ENCODE measurements at places on chromosomes 6 and 20.

DNA sequence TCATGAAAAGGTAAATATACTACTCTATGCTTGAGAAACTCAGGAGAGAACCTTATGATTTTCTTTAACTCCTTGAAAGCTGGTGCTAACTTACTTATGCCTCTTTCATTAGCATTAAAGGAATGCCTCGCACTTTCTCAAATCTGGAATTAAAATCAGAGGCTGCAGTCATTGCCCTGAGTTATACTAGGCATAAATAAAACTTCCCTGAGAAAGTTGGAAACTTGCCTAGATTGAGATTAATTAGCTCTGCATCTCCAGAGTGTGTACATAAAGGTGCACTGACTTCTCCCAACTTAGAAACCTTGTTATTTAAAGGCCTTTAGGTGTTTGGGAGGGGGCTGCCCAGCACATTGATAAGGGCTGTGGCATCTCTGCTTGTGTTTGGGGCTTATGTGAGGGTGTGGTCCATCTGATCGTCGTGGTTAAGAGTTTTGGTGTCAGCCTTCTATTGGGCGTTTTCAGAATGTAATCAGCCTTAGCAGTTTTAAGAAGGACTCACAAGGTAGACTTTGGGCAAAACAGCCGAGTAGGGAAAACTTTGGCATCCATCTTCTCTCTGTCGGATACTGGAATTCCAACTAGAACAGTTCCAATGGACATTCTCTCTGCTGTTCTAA lies 32.1 kb upstream of the CCN6 start:
- DNase-seq = peak; percentile 41

DNA sequence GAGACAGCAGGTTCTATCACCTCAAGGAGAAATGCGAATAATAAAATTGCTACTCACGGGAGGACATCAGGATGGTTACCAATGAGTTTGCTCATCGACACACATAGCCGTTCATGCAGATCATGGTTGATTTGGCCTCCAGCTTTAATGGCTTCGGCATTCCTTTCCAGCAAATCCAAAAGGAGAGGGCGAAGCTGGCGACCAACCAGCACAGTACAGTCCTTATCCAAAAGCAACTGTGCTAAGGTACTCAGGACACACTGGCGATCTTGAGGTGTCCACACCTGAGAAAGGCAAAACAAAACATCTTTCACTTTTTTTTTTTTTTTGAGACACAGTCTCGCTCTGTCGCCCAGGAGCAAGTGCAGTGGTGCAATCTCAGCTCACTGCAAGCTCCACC lies 16.3 kb downstream of the MDN1 start:
- DNase-seq = no peak

DNA sequence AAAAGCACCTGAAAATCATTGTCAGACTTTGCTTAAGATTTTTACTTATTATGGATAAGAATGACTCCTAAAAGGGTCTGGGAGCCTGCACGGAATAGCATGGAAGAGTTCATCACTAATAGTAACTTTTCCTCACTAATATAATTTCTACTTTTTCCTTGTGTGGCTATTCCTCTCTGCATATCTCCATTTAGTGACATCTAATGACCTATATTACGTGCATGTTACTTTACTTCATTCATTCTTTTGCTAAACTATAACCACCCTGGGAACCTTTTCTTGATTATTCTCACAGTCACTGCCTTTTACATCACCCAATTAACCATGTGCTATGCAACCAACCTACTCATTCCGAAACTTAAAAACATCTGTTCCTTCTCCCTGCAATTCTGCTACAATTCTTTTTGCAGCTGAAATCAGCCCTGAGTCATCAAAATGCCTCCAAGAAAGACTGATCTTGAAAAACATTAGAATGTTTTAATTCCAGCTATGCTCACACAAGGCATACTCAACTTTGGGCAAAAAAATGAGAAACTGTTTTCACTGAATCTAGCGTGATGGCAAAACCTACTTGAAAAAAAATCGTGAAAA lies 313.3 kb downstream of the RNGTT start:
- no peak for DNase-seq

GRCh38 chr20:31906001-31906400 lies 35.6 kb downstream of the TTLL9 start:
- no peak for DNase-seq

GRCh38 chr20:51554538-51555165 lies 12.1 kb upstream of the NFATC2 start:
- DNase-seq = no peak

DNA sequence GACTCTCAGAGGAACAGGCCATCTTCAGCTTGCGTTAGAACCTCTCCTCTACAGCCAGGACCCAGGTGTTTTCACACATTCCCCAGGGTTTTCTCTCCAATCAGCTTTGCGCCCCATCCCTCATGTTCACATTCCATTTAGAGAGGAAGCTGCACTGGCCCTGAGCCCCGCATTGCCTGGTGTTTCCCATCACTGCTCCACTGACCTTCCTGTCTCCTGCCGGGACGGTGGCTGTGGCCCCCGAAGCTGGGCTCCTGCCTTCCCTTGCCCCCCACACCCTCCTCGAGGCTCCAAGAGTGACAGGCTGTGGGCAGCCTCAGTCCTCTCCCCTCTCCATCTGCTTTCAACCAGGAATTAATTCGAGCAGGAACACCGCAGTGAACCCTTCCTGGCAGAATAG lies 357.3 kb downstream of the THBS2 start:
- no peak for DNase-seq

DNA sequence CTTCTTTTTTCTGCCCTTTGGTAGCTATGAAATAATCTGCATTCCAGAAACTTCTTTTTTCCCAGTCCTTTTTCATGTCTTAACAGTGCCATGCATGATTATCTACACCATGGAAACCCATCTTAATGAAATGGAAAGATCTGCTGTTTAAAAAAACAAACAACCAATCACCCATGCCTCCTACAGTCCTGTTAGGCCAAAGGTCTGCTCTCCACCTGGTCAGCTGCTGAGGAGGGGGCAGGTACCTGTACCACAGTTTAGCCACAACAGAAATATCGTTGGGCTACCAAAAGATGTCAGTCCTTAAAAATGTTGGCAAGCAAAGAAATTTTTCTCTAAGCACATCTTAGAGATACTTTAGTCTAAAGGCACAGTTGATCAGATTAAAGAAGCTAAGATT lies 112.6 kb downstream of the SLC16A10 start:
- no peak for DNase-seq

GRCh38 chr20:48801197-48801596 lies 26.6 kb downstream of the PREX1 start:
- no peak for DNase-seq

DNA sequence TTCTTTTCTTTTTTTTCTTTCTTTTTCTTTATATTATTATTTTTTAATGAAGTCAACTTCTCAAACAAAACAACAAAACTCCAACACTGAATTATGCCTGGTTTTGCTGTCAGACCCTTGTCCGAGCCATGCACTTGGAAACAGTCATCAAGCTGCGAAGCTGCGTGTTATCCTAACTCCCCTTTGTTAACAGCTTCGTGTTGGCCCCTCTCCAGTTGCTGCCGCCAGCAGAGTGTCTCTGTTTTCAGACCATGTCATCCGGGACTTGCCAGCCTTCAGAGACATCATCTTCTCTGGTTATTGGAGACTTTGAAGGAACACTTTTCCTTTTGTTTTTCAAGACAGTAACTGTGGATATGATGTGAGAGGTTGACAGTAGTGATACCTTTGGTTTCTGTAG lies 83.1 kb downstream of the TRMT11 start:
- no peak for DNase-seq

GRCh38 chr6:30836431-30836866 lies 47.9 kb upstream of the DDR1 start:
- DNase-seq = no peak

DNA sequence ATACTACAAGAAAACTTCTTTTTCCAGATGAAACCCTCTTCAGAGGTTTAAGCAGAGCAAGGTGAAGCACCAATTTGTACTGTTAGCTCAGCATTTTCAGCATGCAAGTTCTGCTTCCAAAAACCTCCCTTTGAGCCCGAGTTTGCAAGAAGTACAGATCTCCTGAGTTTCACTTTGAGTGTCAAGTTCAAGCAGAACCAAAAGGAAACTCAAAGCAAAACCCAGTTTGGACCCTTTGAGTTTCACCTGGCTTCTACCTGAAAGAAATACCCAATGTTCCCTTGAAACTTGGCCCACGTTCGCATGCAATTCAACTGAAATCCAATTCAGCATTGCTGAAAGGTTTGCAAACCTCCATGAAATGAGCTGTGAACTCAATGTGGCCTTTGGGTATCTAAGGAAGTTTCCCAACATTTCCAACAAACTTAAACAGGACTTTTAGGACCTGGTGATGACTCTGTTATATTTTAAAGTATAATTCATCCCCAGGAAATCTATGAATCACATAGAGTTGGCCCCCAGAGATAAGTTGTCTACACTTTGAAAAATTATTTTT lies 62.9 kb upstream of the HBS1L start:
- no peak for DNase-seq

DNA sequence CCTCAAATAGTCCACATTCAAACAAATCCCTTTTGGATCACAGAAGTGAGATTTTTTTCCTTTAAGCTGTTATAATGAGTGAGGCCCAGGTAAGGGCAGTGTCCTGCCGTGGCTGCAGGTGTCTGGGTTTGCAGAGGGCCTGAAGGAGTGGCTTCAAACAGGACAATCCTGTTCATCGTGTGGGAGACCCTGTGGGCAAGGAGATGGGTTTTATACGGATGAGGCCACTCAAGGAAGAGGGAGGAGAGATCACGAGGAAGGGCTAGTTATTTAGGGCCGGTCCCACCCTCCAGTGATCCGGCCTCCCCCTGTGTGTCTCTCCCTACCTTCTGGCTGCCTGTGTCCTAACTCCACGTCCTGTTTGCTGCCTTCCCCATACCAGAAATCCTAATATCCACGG lies 33.8 kb downstream of the PPP1R14C start:
- DNase-seq = no peak

GRCh38 chr6:135876058-135876457 lies 24.6 kb downstream of the PDE7B start:
- DNase-seq = no peak

DNA sequence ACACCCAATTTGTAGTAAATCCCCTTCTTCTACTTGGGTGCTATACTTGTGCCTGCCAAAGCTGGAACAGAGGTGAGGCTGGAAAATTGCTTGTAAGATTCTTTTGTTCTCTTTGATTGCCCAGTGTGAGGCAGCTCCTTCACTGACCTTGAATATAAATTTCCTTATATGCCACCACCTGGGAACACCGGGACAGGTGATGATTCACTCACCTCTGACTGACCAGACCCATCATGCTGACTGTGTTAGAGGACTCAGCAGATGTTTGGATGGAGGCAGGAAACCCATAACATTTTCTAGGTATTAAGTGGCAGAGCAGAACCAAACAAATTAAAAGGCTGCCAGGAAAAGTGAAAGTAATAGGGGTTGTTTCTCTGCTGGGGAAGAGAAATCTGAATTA lies 120.9 kb downstream of the GRM1 start:
- DNase-seq = no peak

DNA sequence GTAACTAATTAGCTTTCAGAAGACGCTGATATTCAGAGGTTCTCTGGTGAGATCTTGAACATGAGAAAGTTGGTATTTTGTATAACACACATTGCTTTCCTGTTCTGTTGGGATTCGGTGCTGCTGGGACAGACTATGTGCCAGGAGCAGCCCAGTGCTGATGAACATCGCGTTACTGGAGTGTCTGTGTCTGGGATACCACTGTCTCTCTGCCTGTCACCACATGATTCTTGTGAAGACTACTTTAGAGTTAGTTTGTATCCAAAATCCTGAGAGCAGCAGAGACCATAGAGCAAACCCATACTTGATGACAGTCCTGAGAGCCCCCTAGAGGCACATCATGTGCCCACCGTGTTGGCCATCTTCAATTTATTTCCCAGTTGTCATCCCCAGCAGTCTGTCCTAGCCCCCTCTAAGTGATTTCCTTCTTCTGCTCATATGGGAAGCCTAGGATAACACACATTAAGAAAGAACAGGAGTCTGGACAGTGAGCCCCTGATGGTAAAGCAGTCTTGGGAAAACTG lies 41.8 kb upstream of the TINAG start:
- no peak for DNase-seq

- no peak for DNase-seq
These were observed 236.2 kb upstream of the TAB2 start for GRCh38 chr6:149081281-149081680.

- DNase-seq = peak; percentile 23
These were observed 465.2 kb downstream of the TFAP2B start for GRCh38 chr6:51283723-51284355.

DNA sequence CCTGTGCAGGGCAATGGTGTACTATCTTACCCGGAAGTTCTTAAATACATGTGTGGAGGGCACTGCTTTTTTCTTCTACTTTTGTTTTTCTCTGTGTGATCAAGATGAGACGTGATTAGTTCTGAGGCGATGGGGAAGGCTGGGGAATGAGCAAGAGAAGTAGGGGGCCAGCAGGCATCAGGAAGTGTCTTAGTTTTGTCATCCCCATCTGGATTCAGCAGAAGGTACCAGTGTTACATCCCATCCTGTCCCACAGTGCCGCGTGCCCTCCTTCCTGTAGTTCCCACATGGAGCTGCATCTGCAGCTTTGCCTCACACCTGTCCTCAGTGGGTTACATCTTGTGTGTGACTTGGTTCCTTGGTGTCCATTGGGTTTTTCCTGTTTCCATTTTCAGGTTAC lies 86.9 kb downstream of the FNDC1 start:
- DNase-seq = no peak
